Activated T-cell treated with anti-CD3 and anti-CD28 coated beads, Interleukin-2, amount 50 U/mL, for 1 hour (primary cell): ENCODE measurements at places on chromosomes 2 and 18.

GRCh38 chr18:10290638-10291235 lies 163.7 kb upstream of the APCDD1 start:
- no peak for DNase-seq

DNA sequence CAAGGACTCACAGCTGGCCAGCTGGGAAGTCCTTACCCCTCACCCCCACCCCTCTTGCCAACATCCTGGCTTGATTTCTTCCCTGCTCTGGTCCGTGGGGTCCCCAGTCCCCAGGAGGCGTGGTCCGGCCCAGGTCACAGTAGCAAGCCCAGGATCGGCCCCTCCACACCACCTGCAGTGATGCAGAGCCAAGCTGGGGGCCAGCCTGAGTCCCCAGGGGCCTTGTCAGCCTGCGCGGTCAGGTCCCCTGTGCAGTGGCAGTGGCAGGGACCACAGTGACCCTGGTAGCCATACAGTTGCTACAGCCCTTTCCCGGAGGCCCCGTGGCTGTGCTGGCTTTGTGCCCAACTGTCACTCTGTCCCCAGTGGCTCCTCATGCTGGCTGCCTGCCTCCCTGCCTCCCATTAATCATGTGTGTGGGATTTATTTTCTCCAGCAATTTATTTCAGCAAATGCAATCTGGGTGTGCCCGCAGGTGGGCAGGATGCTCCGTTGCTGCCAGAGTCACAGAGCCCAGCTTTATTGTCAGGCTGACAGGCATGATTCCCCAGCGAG lies 8.8 kb upstream of the PRSS56 start:
- no peak for DNase-seq

- no peak for DNase-seq
Measured at GRCh38 chr2:170843656-170844055, 27.0 kb downstream of the GAD1 start.

GRCh38 chr2:148594216-148594615 lies 50.3 kb upstream of the EPC2 start:
- DNase-seq, result no peak

- DNase-seq, result no peak
Measured at GRCh38 chr2:188345831-188346458, 54.3 kb downstream of the GULP1 start.

DNA sequence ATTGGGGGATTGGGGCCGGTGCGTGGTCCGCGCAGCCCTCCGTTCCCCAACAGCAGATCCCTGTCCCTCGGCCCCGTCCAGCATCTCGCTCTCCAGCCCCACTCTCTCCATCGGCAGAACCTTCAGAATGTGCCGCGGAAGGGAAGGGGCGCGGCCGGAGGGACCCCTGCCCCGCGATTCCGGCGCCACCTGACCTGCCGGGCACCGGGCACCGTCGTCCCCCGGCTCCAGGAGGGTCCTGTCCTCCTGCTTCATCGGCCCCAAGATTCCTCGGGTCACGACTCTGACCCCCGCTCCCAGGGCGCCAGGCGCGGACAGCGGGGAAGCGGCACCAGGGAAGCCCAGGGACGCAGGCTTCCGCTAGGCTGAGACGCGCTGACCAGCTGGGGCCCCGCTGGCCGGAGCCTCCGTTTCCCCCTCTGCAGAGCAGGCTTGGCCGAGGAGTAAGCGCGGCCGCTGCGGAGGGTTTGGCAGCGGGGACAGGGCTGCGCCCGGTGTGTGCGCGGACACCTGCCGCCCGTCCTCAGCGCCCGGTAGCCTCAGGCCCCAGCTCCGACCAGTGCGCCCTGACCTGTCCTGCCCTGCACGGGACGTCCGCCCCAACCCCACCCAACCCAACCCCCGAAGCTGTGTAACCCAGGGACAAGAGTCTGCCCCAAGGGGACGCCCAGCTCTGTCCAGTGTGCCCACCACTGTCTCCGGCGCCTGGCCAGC lies 16.8 kb upstream of the BOK start:
- no peak for DNase-seq

GRCh38 chr2:6497048-6497447 lies 368.7 kb downstream of the CMPK2 start:
- no peak for DNase-seq

DNA sequence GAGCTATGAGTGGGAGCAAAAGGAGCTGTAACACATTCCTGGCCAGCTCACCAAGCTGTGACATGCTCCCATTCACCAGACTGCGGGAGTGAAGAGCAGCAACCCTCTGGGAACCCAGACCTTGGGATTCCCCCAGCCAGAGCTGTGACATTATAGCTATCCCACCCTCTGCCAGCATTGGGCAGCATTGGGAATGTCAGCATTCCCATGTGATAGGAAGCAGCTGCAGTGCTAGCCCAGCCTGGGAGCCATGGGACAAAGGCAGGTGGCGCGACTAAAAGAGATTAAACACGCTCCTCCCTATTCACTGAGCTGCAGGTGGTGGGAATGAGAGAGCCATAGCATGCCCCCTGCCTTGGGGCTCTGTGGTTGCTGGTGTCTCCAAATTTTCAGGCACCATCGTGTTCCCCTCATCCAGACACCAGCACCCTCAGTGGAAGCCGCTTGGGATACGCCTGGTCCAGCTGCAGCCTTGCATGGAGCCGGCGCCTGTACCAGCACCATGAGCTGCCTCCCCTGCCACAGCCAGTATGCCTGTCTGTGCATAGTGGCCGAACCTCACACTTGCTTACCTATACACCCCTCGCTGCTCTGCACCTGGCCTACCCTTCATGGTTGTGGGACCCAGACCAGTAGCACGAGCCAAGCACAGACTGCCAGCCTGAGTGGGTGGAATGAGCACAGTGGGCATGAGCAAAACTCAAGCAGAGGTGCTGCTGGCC lies 695.6 kb upstream of the GCFC2 start:
- no peak for DNase-seq

GRCh38 chr18:68694316-68694715 lies 20.6 kb downstream of the TMX3 start:
- no peak for DNase-seq

DNA sequence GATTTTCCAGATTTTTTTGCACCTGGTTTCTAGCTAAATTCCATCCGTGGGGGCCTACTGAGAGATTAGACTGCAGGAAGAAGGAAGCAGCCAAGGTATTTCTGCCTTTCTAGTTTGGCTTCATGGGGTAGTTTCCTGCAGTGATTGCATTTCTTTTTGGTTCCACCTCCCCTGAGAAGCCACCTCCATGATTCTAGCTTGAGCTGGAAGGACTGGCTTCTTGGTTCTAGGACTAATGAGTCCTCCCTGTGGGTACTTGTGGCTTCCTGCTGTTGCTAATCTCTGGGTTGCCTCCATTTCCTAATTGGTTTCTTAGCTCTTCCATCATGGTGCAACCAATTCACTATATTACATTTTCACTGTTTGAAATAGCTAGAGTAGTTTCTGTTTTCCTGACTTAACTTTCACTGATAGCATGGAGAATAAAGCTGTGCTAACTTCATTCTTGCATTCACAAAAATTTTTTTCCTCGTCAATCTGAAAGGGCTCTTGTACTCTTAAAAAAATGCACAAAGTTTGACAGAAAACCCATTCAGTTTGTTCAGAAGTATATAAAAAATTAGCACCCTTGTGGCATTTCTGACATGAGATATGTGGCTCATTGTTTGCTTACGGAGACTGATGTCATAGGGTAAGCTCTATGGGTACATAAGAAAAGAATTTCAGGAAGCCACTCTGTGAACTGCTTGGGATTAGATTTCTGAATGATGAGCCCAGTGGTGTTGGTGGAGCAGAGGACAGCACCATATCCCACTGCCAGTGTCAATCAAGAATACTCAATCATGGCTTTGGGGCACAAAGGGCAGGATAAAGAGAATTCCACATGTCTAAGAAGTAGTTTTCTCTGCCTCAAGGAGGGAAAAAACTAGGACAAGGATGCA lies 242.8 kb upstream of the RBMS1 start:
- DNase-seq, result no peak

- peak; percentile 62 for DNase-seq
Measured at GRCh38 chr2:54522624-54523281, 66.6 kb downstream of the SPTBN1 start.

GRCh38 chr2:209367075-209367747 lies 56.6 kb upstream of the MAP2 start:
- no peak for DNase-seq

- DNase-seq, result no peak
Measured at GRCh38 chr2:33521791-33522281, 45.4 kb downstream of the RASGRP3 start.

GRCh38 chr2:119786295-119786694 lies 26.6 kb downstream of the PTPN4 start:
- no peak for DNase-seq

DNA sequence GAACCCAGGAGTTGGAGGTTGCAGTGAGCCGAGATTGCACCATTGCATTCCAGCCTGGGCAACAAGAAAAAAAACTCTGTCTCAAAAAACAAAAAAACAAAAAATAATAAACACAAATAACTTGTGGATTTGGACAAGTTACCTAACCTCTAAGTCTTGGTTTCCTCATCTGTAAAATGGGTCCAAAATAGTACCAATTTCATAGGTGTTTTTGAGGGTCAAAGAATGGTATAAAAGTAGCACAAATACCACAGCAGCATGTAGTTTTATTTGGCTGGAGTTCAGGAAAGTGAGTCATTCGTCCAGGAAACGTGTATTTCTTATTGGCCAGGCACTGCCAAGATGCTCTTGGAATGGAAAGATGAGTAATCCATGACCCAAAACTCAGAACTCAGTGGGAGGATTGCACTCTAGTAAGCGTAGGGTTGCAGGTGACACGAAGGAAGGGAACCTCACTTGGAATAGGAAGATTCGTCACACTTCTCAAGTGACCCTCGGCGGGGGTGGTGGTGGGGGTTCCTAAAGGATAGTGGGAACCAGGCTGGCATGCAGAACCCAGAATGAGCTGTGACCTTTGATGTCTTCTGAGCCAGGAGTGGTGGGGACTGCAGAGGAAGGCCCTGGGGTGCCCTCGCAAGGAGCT lies 24.4 kb downstream of the GRHL1 start:
- no peak for DNase-seq

DNA sequence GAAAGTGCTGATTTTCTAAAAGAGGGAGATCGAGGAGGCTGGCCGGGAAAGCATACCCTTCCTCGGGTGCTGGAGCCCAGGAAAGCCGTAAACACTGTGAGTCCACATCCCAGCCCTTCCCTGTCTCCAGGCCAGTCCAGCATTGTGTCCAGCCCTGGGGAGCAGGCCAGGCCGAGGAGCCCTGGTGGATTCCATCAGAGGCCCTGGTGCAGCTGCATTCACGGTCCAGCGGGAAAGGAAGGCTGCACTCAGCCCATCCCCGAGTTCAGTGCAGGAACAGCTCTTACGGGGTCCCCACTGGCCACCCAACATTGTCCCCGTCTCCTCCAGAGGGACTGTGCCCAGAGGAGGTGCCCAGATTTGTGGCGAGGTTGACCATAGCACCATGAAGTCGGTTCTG lies 218.6 kb downstream of the KLHL29 start:
- no peak for DNase-seq

- no peak for DNase-seq
Measured at GRCh38 chr2:222762342-222762741, 90.9 kb downstream of the MOGAT1 start.

DNA sequence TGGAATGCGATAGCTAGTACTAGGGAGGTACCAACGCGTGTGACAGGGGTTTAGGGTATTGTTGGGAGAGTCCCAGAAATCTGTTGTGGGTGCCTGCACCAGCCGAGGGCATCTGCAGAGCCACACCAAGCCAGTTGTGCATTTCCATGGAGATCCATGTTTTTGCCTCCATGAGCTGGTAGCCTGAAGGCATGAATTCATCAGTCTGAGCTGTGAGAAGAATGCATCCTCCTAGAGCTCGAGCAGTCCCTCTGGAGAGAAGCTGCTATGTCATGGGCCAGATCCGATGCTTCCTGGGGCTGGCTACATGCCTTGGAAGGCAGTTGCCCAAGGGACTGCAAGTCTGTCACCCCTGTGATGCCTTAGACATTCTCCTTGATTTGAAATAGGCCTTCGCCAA lies 57.9 kb downstream of the LIPG start:
- no peak for DNase-seq

DNA sequence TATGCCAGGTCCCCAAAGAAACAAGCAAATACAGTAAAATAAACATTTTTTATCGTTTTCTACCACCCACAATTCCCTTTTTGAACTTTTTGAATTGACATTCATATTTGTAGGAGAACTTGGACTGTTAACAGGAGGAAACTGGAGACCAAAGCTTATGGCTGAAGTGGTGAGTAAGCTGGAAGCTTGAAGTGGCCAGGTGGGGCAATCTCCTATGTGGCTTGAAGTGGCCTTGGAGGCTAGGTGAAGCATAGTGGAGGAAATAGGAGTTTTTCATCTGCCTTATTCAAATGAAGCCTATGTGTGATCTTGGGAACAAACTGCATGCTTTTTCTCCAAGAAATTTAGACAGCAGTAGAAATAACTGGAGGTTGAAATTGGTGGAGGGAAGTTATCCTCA lies 962.9 kb upstream of the FANCL start:
- no peak for DNase-seq

DNA sequence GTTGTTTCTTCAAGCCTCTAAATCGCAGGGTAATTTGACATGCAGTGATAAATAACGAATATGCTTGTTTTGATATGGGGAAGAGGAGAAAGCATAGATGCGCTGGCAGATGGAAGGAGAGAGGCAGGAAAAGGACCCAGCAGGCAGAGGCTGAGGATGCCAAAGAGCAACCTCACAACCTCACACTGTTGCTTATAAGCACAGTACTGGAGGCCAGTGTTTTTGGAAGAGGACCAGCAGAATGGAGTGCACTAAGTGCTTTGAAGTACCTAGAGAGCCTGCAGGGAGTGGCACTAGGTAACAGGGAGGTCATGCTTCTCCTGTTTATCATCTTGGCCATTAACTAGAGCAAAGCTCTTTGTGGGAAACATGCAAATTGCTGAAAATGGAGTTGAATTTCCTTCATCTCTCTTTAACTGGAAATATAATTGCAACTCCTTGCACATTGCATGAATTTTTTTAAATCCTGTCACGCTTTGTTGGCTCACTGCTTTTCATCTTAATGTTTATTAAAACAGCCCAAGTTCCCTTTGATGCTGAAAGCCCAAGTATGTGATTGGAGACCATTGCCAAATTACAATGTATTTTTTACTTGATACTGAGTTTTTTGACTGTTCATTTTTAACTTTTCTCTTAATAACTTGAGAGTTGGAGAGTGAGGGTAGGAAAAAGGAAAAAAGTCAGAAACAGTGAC lies 236.4 kb downstream of the LRRTM1 start:
- no peak for DNase-seq

DNA sequence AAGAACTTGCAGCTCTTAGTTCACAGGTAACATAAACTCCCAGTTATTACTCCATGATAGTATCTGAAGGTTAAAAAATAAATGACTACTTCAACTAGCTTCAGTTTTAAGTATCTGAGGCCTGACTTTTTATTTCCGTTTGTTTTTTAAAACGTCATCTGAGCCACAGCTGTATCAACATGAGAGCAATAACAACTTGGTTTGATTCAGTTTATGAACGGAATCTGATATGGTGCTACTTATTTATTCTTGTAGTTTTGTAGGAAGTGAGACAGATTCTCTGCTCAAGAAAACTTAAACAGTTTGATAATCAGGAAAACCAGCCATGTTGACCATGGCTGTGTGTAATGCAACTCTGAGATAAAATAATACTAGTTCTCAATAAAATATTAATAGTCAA lies 34.9 kb downstream of the NAB1 start:
- no peak for DNase-seq
